ENCODE measurements at places on chromosomes 6 and 20.

GRCh38 chr6:15073883-15074465 lies 171.9 kb upstream of the JARID2 start:
- DNase-seq = no peak

- DNase-seq = no peak
Observed at GRCh38 chr6:108635505-108636226, 74.9 kb downstream of the FOXO3 start.

DNA sequence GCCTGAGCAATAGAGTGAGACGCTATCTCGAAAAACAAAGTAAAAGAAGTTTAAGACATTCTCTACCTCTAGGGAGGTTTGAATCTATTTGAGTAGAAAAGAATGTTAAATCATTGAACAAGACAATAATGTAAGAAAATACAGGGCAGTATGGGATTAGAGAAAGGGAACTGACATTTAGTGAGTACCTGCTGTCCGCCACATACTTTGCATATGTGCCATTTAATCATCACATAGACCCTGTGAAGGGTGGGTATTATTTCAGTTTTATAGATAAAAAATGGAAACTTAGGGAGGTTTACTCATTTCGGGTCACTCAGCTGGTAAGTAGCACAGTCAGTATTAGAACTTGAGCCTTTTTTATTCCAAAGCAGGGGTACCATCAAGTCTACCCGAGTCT lies 31.4 kb downstream of the STK4 start:
- no peak for DNase-seq

- no peak for DNase-seq
Observed at GRCh38 chr20:47544852-47545251, 43.2 kb downstream of the NCOA3 start.

DNA sequence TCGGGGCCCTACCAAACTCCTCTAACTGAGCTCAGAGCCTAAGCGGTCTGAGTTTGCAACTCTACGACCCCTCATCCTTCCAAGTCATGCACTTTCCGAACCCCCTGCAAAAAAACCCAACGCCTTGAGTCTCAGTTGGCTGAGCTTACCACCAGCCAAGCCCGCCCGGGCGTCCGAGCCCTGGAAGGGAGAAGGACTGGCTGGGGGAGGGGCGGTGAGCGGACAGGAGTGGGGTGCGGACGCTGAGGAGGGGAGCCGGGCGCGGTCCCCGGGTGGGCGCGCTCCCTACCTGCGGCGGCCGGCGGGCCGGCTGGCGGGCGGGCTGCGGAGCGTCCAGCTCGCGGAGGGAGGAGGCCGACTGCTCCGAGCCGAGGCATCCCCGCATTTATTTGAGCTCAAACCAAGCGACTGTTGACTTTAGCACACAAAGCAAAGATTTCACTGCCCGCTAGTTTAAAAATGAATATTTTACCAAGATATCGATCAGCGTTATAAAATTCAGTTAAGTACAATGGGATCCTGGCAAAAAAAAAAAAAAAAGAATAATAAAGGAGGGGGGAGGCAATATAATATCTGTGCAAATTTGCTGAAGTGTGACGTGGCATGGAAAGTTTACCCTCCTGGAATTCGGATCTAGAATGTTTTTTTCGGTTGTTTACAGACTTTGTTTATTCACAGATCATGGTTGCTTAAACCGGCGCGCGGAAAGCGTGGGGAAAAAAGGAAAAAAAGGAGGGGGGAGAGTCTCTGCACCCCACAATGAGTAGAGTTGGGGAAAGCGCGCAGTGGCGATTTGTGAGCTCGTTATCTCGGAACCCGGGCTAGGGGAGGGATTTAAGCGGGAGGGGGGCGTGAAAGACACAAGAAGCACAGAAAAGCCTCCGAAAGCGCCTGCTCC lies 5.9 kb downstream of the FOXA2 start:
- no peak for DNase-seq

GRCh38 chr20:24465730-24466129 lies 3.7 kb upstream of the SYNDIG1 start:
- no peak for DNase-seq

DNA sequence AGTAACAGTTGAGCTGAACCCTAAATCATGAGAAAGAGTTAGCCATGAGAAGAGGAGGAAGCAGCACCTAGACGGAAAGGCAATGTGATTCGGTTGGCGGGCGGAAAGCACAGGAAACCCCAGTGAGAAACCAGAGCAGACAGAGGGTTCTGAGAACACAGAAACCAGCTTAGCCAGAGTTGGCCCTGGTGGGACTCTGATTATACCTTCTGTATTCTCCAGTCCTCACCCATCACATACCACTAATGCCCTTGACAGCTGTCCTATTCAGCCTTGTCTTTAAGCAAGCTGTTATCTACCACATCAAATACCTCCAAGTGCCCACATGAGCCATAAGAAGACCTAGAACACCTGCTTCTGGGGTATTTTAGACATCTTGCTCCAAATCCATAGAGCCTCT lies 58.9 kb upstream of the LRRC1 start:
- DNase-seq = no peak
